ENCODE measurements at places on chromosomes 3 and 15.

GRCh38 chr3:116280130-116280740 is 165.1 kb downstream of the LSAMP start:
- DNase-seq = no peak

- DNase-seq = no peak
Observed at GRCh38 chr3:106170636-106171035, 301.8 kb upstream of the CBLB start.

- no peak for DNase-seq
Observed at GRCh38 chr3:85185495-85185894, 226.7 kb downstream of the CADM2 start.

DNA sequence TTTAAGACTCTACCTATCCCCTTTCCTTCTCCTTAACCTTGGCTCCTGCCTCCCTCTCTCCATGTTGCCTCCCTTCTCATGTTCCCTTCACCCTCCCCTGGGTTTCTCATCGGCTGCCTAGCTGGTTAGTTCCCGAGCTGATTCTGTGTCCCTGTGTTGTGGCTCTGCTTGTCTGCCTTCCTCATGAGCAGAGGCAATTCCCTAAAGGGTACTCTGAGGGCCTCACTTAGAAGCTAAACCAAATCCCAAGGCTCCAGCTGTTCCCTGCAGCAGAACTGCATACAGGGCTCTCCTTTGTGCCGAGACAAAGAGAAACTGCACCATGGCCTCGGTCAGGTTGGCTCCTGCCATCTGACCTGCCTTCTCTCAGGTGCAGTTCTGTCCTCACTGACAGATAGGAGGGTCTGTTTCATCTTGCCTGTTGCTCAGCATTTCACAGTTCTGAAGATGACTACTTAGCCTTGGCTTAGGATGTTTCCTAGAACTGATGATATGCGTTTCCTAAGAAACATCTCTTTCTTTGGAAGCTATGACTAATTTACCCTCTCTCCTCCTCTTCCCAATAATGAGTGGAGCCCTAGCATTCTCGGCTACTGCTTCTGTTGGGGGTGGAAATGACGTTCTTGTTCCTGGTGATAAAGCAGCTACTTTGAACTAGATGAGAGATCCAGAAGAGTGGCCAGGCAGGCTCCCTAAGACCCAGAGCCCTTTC is 27.1 kb downstream of the DUOX1 start:
- DNase-seq = no peak

DNA sequence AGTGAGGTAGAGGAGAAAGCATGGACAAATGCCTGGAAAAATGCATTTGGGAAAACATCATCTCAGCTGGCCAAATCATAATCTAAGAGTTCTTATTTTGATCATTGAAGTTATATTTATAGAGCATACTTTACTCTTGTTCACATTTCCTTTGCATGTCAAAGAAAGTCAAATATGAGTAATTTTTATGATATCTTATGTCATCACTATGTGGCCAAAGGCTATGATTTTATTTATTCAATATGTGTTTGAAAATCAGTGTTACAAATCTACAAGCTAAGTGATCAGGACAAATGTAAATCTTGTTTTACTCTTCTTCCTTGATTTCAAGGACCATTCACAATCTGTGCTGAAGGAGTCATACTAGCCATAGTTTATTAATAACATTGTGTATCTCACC is 237.2 kb upstream of the DPH6 start:
- no peak for DNase-seq

GRCh38 chr15:82870727-82871320 is 61.4 kb downstream of the WHAMM start:
- peak; percentile 59 for DNase-seq

DNA sequence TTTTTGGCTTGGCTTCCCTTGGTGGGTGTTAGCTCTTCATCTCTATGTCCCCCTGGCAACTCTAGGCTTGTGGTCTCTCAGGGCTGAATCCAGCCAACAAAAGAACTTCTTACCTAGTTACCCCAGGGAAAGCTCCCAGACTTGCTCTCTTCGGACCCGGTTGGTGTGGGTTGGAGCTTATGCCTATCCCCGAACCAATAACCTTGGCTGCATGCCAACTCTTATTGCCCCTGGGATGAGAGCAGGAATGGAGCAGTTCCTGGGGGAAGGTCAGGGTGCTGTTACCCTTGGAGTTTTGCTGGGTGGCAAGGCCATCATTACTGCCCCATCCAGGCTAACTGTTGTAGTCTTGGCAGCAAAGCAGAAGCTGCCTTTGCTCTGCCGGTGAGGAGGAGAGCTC is 147.8 kb downstream of the CACNA1D start:
- no peak for DNase-seq

- no peak for DNase-seq
Observed at GRCh38 chr15:86101818-86102217, 22.1 kb downstream of the AGBL1 start.

GRCh38 chr15:38225381-38225780 is 27.3 kb upstream of the SPRED1 start:
- DNase-seq = no peak

DNA sequence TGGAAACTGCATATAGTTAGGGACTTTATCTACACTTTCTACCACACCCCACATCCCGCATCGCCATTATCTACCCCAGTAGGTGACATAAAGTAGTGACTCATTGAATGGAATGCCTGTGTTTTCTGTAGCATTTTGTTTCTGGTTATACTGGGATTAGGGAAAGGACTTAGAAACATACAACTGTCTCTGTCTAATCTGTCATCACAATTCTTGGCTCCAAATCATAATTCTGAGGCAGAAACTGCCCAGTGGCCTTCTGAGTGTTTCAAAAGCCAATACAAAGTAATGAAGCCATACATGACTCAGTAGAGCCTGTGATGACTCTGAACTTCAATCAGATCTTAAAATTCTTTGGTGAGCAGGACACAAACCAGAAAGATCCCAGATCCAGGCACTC is 115.7 kb upstream of the CHRM5 start:
- no peak for DNase-seq
